ENCODE measurements at places on chromosomes 1 and 21.

DNA sequence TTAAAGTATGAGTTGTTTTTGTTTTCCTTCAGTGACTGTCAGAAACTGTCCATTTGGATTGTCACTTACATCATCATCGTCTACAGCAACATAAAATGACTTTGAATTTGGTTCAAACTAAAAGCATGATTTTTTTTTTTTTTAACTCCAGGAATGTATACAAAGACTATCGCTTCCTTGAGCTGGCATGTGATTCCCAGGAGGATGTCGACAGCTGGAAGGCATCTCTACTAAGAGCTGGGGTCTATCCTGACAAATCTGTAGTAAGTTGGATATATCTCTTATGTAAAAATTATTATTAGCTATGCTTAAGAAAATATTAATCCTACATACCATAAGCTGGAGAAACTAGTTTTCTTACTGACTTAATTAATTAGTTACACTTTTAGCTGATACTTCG lies 111.9 kb upstream of the C1orf105 start:
- no peak for DNase-seq

DNA sequence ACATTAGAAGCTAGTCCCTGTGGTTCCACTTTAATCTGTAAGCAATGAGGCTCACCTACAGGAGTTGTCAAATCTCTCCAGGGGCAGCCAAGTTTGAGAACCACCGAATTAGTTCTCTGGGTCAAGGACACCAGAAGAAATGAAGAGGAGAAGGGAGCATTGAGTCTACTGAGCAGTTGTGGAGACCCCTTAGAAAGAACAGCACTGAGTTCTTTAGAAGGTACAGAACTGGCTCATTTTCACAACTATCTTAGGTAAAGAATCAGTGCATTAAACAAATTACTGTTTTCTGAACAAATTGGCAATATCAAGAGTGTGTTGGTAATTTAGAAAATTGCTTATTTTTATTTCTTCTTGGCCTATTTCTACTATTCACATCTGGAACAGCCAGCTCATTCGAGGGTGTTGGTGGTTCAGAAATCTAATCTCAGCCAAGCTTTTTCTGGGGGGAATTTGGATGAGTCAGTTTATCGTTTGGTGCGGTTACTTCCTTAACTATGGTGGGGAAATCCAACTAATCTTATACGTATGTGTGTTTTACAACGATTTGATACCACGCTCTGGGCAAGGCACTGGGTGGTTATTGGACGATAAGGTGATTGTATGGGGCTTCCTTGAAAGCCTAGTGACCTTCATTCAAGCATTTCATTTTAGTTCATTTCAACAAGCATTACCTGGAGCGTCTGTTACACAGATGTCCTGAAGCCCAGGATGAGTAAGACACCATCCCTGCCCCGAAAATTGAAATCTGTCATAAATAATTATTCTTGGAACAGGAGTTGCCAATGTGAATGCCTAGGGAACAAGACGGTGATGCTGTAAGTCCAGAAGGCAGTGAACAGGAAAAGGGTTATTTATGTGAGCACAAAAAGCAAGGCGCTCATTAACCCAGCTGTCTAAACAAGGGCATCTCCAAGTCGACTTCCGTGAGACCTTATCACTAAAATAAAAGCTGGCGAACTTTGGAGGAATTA lies 52.0 kb upstream of the TMPRSS2 start:
- no peak for DNase-seq

- peak; percentile 50 for DNase-seq
Measured at GRCh38 chr1:152461544-152461943, 47.5 kb upstream of the CRNN start.

DNA sequence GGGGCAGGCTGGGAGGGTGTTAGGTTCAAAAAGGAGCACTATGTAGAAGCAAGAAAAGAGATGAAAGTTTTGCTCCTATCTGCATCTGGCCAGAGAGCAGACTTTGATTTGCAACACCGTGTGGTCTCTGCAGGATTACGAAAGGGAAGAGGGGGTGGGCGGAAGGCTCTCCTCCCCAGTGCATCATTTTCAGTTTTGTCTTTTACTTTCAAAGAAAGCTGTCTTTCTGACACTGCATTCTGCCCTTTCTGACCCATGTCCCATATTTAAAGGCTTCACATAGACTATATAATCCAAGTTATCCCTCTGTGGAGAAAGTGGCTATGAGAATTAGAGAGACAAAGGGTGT lies 126.5 kb downstream of the RHOU start:
- DNase-seq = no peak

GRCh38 chr1:196557797-196558196 lies 50.4 kb downstream of the KCNT2 start:
- DNase-seq = no peak

- no peak for DNase-seq
Measured at GRCh38 chr1:180143359-180143758, 11.3 kb upstream of the QSOX1 start.

GRCh38 chr1:46246548-46247435 lies 771 bp upstream of the RAD54L start:
- DNase-seq = peak; percentile 28

DNA sequence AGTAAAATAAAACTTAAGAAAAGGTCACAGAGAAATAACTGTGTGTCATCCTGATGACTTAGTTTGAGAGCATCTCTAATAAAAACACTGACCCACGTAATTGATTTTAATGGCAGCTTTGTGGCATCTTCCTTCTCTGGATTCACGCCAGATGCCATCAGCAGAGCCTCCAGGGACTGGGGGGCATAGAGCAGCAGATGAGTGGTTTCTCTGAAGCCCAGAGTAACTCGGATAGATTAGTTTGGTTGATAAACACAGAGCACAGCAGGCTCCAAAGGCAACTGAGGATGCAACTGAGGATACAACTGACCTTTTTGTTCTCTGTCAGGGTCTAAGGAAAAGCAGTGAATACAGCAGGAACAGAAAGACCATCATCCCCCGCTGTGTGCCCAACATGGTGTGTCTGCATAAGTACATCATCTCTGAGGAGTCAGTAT lies 180.8 kb downstream of the RPS6KC1 start:
- no peak for DNase-seq

GRCh38 chr1:2930913-2931723 lies 90.1 kb upstream of the ACTRT2 start:
- DNase-seq = no peak

GRCh38 chr1:8285965-8286364 lies 31.9 kb upstream of the SLC45A1 start:
- no peak for DNase-seq

GRCh38 chr1:20552728-20553445 lies 514 bp downstream of the FAM43B start:
- DNase-seq = no peak

- DNase-seq = peak; percentile 64
Measured at GRCh38 chr1:228101994-228102790, 933 bp downstream of the C1orf35 start.

DNA sequence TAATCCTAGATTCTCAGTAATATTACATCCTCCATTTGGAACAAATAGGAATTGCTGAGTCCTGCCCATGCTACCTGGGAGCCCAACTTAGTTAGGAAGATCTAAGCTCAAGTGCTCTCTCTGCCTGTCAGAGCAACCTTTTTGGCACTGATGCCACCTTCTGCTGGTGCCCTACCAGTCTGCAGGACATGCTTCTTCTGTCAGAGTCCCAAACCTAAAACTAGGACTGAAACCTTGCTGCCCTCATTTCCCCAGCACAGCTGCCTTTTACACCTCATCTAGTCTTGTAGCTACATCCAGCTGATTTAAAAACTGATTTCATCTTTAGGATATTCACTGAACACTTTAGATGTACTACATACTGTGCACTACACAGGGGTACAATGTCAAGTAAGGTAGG lies 118.7 kb downstream of the LYPLAL1 start:
- no peak for DNase-seq

- DNase-seq = no peak
Measured at GRCh38 chr1:158093376-158093775, 87.3 kb upstream of the CD1D start.

DNA sequence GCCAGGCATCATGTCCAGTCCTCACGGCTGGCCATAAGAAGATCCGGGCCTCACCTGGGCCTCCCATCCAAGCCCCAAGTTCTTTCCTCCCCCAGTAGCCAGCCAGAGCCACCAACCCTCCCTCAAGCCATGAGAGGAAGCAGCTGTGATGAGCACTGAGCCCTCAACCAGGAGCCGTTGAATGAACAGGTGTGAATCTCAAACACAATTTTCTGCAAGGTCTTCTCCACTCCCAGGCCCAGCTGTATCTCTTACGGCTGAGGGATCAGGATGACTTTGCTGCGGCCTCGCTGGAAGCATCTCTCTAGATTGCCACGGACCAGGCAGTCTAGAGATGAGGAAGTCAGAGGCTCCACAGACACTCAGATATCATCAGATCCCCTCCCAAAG lies 9.8 kb upstream of the CLDN14 start:
- no peak for DNase-seq

DNA sequence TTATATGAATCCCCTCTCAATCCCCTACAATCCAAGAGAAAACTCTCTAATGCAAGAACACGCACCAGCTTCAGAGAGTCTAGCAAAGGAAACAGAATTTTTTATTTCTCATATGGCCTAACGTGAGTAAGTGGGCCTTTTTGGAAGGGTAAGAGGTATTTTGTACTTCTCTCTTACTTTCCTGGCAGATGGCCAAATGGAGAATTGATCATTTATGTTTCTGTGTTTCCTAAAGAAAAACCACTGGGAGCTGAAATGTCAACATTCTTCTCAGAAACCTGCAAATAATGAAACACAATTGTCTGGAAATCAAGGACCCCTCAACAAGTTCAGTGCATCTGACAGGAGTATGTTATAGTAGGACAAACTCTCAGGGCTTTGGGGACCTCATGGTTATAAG lies 176.4 kb upstream of the C8B start:
- no peak for DNase-seq

DNA sequence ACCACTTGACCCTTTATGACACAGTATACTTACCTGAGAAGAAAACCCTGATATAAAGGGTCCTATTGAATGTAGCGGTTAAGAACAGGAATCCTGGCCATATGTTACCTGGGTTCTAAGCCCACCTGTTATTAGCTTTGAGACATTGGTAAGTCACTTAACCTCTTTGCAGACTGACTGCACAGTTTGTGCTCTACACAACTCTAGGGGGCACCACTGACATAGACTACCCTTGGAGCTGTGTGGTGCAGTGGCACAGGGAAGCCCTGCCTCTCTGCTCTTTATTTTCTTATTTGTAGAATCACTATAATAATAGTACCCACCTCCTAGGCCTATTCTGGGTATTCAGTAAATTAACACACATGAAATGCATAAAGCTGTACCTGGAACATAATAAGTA lies 165.6 kb downstream of the C1orf94 start:
- no peak for DNase-seq

DNA sequence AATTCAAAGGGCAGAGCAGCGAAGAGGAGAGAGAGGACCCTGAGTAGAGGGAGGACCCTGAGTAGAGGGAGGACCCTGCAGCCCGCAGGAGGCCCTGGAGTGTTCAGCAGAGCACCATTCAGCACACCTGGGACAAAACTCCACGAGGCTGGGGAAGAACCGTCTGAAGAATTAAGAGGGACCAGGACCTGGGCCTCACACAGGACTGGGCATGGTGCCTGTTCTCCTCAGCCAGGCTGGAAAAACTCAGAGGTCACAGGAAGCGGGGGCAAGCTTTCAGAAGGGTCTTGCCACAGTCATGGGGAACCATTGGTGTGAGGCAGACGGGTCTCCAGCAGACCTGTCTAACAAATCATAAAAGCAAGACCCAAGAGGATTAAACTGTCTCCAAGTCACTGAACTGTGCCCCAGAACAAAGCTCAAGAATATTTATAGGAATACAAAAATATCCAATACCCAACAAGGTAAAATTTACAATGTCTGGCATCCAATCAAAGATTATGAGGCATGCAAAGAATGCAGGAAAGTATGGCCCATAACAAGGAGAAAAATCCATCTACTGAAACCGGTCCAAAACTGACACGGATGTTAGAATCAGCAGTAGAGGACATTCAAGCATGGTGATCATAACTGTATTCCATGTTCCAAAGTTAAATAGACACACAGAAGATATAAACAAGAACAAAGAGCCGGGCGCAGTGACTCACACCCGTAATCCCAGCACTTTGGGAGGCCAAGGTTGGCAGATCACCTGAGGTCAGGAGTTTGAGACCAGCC lies 30.6 kb downstream of the MORN1 start:
- DNase-seq = no peak

GRCh38 chr1:3504822-3505153 lies 50.3 kb downstream of the ARHGEF16 start:
- DNase-seq = no peak

- DNase-seq = no peak
Measured at GRCh38 chr1:153253693-153254092, 5.8 kb upstream of the LORICRIN start.

- DNase-seq = no peak
Measured at GRCh38 chr1:38783640-38784229, 75.8 kb downstream of the RRAGC start.

GRCh38 chr1:166036092-166036491 lies 130.7 kb downstream of the FAM78B start:
- DNase-seq = no peak

GRCh38 chr1:221815660-221816059 lies 73.8 kb upstream of the DUSP10 start:
- DNase-seq = no peak

DNA sequence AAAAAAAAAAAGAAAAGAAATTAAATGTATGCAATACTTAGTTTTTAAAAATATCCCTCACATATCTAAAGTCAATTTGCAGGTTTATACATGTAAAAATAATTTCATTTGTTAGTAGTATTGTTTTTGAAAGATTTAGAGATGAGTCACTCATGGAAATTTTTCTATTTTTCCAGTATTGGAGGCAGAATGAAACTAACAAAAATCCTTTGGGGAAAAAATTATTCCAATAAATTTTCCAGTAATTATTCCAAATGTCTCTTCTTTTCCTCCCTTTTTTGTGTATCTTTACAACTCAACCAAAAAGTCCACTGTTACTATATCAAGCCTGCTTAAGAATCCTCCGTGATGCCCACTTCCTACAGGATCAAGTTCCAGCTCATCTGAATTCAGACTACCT lies 29.9 kb downstream of the MPZL1 start:
- DNase-seq = no peak

- DNase-seq = no peak
Measured at GRCh38 chr1:18571275-18571674, 59.4 kb upstream of the PAX7 start.

DNA sequence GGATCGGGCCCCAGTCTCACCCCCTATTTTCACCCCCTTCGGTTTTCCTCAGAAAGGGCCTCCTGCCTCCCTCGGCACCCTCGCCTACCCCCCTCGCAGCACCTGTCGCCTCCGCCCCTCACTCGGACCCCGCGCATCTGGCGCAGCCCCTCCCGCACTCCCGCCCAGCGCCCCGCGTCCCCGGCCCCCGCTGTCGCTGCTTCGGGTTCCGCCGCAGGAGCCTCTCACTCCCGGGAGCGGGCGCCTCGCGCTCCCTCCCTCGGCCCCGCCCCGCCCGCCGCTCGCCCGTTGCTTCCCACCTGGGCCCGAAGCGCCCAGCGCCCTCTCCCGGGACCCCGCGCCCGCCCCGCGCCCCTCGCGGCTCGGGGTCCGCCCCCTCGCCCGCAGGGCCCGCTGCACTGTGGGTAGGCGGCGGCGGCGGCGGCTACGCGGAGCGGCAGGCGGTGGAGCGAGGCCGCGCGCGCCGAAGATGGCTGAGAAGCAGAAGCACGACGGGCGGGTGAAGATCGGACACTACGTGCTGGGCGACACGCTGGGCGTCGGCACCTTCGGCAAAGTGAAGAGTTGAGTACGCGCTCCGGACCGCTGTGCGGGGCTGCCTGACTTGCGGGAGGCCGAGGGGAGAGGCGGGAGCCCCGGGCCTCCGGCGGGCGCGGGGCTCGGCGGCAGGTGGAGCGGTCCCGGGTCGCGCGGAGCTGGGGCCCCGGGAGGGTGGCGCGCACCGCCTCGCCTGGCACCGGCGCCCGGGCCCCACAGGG lies at the start of gene PRKAA2:
TSS of gene PRKAA2 (plus strand) at position 396 of the 758 bp plus-strand sequence. CDS start at position 470, 74 bp downstream.
- no peak for DNase-seq

GRCh38 chr1:153578490-153578889 lies 12.8 kb upstream of the S100A2 start:
- no peak for DNase-seq
